ENCODE measurements at places on chromosomes 1 and 21. TPM values are rescaled to one million over a fixed set of nuclear protein-coding genes. Genes with fewer than 3 reads are reported as not detected.

GRCh38 chr1:183953031-183953430 is 84.5 kb downstream of the COLGALT2 start:
- no peak overlapping the region for H3K4me3 ChIP-seq
- H3K27me3 ChIP-seq: peaks cover 2% of the 10 kb centered on the region
- no peak overlapping the region for H3K27ac ChIP-seq

GRCh38 chr1:119038363-119038762 is 50.2 kb upstream of the TBX15 start:
- DNase-seq: no peak
- no peaks in the 10 kb centered on the region for H3K27me3 ChIP-seq
- H3K27ac ChIP-seq: no peak overlapping the region
- no peaks in the 10 kb centered on the region for H3K4me1 ChIP-seq
- no peak overlapping the region for H3K4me3 ChIP-seq

GRCh38 chr1:55534565-55535121 is 319.5 kb upstream of the USP24 start:
- H3K4me3 ChIP-seq: no peak overlapping the region
- peaks cover 4% of the 10 kb centered on the region for H3K27me3 ChIP-seq
- no peaks in the 10 kb centered on the region for H3K4me1 ChIP-seq
- H3K36me3 ChIP-seq: no peaks in the 10 kb centered on the region
- no peak for DNase-seq
- H3K27ac ChIP-seq: no peak overlapping the region

DNA sequence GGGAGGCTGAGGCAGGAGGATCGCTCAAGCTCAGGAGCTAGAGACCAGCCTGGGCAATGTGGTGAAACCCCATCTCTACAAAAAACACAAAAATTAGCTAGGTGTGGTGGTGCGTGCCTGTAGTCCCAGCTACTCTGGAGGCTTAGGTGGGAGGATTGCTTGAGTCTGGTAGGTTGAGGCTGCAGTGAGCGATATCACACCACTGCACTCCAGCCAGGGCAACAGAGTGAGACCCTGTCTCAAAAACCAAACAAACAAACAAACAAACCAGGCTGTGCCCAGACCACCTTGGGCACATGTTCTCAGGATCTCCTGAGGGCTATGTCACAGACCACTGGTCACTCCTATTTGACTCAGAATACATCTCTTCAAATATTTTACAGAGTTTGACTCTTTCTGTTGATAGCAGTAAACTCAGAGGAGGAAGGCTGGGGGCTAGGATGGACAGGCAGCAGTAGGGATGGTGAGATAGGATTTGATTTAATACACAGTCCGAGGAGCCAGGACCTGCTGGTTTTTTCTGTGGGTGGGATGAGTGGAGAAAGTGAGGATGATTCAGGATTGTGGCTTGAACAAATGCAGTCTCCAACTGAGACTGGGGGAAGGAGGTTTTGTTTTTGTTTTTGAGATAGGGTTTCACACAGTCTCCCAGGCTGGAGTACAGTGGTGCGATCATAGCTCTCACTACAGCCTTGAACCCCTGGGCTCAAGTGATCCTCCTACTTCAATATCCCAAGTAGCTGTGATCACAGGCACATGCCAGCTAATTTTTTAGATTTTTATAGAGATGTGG is 46.5 kb downstream of the OLFML3 start:
- H3K27ac ChIP-seq: no peak overlapping the region
- no peak for DNase-seq
- no peaks in the 10 kb centered on the region for H3K36me3 ChIP-seq
- H3K4me1 ChIP-seq: no peaks in the 10 kb centered on the region
- H3K27me3 ChIP-seq: peaks cover 2% of the 10 kb centered on the region

- no peaks in the 10 kb centered on the region for H3K36me3 ChIP-seq
- no peak for DNase-seq
- no peak overlapping the region for H3K27ac ChIP-seq
- no peaks in the 10 kb centered on the region for H3K4me1 ChIP-seq
These were observed 44.7 kb upstream of the CITED4 start for GRCh38 chr1:40906781-40907400.

DNA sequence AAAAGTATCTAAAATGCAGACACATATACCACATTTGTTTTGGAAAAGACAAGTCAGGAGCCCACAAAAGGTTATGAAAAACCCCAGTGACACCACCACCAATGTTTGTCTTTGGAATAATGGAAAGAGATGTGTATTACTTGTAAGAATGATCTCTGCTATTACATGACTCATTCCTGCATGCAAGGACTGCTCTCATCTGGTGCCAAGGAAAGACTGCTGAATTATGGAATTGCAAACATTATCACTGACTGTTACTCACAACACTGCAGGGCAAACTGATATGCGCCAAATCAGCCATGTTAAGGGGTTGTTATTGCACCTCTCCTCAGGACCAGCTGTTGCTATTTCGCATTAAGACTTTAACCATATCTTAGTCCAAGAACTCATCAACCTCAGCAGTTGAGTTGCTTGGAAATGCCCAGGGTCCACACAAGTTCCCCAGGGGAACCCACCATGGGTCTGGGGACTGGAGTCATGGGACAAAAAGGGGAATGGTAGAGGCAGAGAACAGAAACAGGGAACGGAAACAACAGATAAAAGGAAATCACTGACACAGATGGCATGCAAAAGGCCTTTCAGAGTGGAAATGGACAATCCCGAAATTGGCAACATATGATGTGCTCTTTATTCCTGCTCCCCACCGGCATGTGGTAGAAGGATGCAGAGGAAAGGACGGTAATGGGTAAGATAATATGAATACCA is 34.4 kb downstream of the CAPZB start:
- peaks cover 32% of the 10 kb centered on the region for H3K36me3 ChIP-seq
- H3K27ac ChIP-seq: peak overlapping the region; percentile 86
- H3K27me3 ChIP-seq: no peaks in the 10 kb centered on the region
- DNase-seq: no peak
- peaks cover 70% of the 10 kb centered on the region for H3K4me1 ChIP-seq

- peak overlapping the region; percentile 11 for H3K27ac ChIP-seq
- H3K4me1 ChIP-seq: peaks cover 60% of the 10 kb centered on the region
- H3K27me3 ChIP-seq: peaks cover 2% of the 10 kb centered on the region
- DNase-seq: no peak
These were observed 2.8 kb downstream of the DHCR24 start for GRCh38 chr1:54884135-54884586.

DNA sequence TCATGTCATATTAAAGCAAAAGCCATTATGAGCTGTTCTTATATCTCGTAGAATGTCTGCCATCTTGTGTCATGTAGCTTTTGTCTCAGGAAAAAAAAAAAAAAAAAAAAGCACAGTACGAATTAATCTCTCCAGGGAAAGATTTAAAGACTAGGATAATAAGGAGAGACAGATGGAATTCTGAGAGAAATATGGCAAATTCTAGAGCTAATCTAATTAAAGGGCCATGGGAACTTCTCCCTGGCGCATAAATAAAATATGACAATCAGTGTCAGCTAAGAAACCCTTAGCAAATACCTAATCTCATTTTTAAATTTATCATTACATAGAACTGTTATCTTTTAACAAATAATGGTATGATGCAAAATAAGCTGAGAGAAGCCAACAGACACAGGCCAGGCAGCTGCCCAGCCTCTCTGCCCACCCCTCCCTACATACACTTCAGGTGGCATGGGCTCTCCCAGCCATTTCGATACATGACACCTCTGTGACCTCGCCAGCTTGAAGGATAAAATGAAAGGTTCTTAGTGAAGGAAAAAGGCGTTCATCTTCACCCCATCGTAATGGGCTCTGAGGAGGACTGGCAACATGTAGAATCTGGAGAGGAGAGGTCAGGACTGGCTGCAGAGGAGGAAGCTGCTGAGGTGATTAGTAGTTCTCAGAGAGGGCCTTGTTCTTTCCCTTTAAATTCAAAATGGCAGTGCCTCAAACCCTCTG is 39.8 kb downstream of the DISC1 start:
- no peak overlapping the region for H3K27ac ChIP-seq
- H3K36me3 ChIP-seq: peaks cover 5% of the 10 kb centered on the region

The MORC3 gene
- 26.2 TPM for total RNA-seq

The SLC6A17 gene
- total RNA-seq: 0.46 TPM

The TMOD4 gene
- 1.0 TPM for total RNA-seq
